ENCODE measurements at places on chromosomes 2 and 18.

DNA sequence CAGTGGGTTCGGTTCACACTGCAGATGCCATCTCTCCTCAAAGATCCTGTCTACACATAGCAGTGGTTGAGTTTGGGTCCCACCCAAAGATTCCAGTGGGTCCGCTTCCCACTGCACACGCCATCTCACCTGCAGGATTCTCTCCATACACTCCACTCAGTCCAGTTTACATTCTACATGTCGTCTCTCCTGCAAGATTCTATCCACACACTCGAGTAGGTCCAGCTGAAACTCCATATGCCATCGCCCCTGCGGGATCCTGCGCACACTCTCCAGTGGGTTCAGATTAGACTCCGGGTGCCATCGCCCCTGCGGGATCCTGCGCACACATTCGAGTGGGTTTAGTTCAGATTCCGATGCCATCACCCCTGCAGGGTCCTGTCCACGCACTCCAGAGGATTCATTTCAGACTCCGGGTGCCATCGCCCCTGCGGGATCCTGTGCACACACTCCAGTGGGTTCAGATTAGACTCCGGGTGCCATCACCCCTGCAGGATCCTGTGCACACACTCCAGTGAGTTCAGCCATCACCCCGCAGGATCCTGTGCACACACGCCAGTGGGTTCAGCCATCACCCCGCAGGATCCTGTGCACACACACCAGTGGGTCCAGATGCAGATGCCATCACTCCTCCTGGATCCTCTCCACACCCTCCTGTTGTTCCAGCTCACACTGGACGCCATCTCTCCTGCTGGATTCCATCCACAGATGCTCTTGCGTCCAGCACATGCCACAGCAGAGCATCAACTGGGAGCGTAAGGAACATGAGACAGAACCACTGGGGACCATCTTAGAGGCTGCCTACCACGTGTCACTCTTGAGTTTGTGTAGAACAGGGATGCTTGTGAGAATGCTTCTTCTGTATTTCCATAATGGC lies 3.0 kb upstream of the PXDN start:
- no peak for DNase-seq

DNA sequence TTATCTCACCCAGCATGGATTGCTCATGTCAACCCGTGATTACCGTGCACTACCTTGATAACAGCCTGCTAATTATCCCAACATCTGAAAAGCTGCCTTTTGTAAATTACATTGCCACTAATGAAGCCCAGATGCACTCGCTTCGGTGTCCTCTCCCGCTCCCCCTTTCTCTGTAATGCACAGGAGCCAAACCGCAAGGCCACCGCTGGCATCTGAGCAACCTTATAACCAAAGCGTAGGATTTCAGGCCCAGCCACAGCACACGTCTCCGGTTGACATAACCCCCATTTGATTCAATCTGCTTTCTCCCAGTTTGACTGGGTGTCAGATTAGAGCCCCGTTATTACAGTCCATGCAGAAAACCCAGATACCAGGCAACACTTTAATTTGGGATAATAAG lies 341.2 kb downstream of the ALK start:
- DNase-seq: no peak

- DNase-seq: no peak
These were observed 151.9 kb downstream of the EPHA4 start for GRCh38 chr2:221420245-221420644.

DNA sequence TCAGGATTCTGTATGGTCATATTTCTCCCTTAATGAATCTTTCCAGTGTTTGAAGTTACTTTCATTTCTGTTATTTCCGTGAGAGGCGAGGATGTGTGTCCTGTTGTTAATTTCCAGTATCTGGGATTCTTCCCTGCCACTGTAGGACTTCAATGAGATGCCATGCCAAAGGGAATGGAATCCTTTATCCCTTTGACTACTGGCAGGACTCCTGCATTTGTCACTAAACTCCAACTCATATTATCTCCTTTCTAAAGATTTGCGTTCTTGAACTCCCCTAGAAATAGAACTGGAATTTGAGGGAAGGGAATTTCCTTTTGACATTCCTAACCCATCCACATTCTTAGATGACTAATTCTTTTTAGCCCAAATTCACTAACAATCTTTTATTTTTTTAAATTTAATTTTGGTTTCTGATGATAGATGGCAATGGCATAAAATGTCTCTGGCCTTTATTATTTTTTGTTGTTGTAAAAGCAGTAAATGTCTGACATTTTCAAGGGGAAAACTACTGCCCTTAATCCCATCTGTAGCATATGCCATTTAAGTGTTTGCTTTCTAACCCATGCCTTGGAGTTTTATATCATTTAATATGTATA lies 87.8 kb upstream of the EML6 start:
- no peak for DNase-seq

- DNase-seq: no peak
These were observed 1004.4 kb upstream of the CDH2 start for GRCh38 chr18:29181151-29181901.

GRCh38 chr2:135674453-135674852 lies 67.2 kb upstream of the UBXN4 start:
- DNase-seq: no peak

DNA sequence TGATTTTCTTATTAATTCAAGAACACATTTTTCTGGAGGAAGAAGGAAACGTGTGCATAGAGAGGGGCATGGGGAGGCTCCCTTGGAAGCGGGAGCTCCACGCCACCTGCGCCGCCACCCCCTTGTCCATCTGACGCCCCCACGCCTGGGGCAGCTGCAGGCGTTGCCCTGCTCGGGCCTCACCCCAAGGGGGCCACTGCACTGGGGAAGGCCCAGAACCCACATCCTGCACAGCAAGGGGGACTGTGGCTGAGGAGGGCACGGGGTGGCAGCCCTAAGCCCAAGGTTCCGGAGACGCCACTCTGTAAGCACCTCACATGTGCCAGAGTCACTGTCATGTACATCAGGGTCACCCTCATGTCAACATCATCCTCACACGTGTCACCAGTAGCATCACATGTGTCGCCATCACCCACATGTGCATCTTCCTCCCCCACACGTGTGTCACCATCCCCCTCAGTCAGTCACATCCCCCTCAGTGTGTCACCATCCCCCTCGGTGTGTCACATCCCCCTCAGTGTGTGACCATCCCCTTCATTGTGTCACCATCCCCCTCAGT lies 486.7 kb upstream of the SALL3 start:
- DNase-seq: no peak

GRCh38 chr18:3425030-3425429 lies 24.9 kb upstream of the TGIF1 start:
- no peak for DNase-seq

- DNase-seq: no peak
These were observed 57.8 kb downstream of the PDK1 start for GRCh38 chr2:172613615-172614231.

DNA sequence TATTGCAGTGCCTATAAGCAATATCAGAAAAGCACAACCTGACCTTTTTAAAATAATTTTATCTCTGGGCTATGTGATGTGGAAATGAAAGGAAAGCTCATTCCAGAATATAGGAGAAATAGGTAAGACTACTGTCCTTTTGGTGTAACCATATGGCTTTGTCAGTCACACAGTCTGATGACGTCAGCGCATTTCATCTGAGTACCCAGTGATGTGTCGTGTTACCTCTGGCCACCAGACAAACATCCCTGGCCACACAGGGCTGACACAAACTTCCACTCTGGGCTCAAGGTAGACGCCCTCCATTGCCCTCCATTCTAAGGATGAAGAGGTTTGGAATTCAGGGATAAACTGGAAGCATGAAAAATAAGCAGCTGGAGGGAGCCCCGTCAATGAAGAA lies 506.7 kb downstream of the CMPK2 start:
- no peak for DNase-seq

GRCh38 chr18:36212301-36213171 lies 25.2 kb downstream of the MOCOS start:
- no peak for DNase-seq

GRCh38 chr2:159072795-159073194 lies 104.4 kb downstream of the TANC1 start:
- no peak for DNase-seq

- DNase-seq: no peak
These were observed 41.8 kb upstream of the KLF11 start for GRCh38 chr2:10001586-10001985.

DNA sequence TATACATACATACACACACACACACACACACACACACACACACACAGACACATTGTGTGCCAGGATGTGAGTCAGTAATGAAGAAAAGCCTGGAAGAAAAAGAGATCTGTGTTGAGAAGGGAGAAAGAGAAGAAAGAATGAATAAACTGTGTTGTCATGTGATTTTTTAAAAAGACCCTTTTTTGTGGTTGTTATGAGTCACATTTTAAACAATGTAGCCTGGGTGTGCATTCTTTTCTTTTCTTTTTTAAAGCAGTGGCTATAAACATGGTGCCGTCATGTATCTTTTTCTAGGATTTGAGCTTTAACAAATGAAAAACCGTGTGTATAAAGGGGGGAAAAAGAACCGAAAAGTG lies 87.2 kb downstream of the NRP2 start:
- no peak for DNase-seq

DNA sequence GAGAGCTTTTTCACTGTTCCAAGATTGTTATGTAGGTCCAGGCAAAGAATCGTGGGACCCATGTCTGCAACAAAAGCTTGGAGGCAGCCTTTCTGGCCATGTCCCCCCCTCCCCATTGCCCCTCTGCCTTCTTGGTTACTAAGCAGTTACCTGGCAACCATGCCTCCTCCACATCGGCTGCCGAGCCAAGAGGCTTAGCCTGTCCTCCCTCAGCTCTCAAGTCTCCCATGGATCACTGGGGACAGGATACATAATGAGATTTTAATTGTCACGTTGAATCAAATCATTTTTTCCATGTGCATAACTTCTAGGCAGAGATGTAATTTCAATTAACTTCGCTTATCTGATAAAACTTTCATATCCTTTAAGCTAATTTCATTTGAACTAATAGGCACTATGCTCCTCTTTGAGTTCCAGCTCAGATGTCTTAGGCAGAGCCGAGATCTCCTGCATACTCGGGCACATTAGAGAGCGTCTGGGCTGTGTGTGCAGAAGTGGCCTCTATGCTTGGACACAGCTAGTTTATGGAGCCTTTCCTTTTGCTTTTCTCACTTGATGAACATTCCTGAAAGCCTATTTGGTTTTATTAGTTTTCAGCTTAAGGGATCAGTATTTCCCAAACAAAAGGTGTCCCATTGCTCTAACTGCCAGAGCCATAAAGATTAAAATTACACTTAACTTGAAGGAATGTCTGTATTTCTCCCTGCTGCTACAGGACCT lies 80.7 kb downstream of the LYPD1 start:
- no peak for DNase-seq

GRCh38 chr2:18487106-18487913 lies 73.1 kb downstream of the RDH14 start:
- no peak for DNase-seq

- DNase-seq: no peak
These were observed 277.4 kb downstream of the NDUFA10 start for GRCh38 chr2:239747771-239748170.

DNA sequence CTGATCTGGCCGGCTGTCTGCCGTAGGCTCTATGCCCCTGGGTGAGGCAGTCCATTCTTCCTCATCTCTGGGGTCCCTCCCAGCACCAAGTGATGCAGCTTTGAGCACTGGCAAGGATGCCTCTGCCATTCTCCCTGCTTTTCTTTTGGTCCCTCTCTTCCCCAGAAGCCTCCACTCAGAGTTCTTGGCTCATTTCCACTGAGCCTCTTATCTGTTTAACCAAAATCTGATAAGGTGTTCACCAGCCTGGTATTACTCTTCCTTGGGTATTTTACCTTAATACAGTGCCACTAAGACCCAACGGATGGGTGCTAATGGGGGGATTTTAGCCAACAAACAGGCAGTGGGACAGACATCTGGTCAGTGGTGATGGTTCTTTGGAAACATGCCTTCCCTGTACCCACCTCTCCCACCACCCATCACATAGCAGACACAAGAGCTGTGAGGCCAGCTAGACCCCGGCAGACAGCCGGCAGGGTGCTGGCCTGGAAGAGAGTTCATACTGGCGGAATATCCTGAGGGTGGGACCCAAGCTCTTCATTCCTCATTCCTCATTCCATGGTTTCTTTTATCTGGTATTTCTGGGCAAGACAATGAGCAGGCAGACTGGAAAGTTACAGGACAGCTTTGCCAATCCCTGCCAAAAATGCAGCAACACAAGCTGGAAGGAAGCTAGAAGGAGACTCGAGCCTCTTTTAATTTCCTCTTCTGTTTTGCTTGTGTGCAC lies 34.6 kb downstream of the ZBTB7C start:
- DNase-seq: no peak

Data from D721Med (cell line).